ENCODE measurements at places on chromosomes 2 and 18.
A peak's percentile ranks its signal among the peaks of the same experiment; 100 is the strongest.

DNA sequence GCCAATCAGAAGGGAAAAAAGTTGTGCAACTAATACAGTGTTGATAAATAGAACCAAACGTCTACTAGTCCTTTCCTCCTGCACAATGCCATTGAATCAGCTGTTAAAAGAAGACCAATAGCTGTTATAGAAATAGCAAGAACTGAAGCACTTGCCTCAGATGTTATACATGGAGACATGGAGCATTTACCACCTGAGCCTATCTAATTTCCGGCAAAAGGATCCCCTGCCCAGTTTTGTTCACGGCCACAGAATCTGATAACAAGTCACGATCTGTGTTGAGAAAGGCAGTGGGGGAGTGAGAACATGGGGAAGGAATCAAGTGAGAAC, 285.4 kb downstream of the ZEB2 start:
- peak; percentile 22 for DNase-seq

- no peak for DNase-seq
These were observed 15.7 kb downstream of the C2orf69 start for GRCh38 chr2:199926806-199927205.

DNA sequence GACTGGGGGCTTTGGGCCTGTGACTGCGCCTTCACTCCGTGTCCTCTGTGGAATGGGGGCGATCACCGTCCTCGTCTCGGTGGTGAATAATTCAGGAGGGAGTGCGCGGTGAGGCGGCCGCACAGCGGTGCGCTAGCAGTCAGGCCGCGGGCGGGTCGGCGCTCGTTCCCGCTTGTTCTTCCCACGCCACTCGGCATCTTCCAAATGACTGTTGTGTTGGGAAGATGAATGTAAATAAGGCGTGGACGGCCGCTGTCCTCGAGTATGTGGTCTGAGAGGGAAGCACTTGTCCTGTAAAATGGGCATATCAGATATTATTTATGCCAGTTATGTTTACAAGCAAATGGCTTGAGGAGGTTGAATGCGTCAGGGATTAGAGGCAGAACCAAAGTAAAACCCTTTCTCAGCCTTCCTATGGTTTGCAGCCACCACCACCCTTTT, 608 bp upstream of the VPS4B start:
- no peak for DNase-seq

- no peak for DNase-seq
These were observed 5.5 kb upstream of the MSH6 start for GRCh38 chr2:47777277-47777937.

GRCh38 chr2:134628453-134628852, 90.3 kb downstream of the TMEM163 start:
- no peak for DNase-seq

DNA sequence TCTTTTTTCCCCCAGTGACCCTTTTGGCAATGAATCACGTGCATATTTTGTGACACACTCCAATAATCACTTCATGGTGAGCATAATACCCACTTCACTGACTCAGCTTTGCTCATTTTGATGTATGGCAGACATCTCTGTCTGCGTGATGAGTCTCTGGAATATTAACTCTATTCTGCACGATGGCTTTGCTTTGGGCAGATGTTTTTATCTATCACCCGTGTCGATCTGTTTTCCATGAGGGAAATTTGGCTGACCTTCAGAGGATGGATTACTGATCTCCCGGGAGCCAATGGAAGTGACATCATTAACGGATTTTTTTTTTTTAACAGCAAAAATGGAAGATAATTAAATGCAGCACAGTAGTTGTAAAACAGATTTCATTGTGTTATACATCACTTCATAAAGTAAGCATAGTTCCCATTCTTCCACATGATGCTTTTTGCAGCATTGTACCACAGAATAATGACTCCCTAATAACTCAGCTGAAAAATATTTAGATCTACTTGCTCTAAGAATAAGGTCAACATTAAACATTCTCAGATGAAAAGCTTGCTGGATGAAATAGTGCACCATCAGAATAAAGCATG, 29.8 kb downstream of the CDC42EP3 start:
- no peak for DNase-seq

- DNase-seq = peak; percentile 44
These were observed 25.1 kb downstream of the INPP5D start for GRCh38 chr2:233085037-233085838.

- DNase-seq = no peak
These were observed 213.8 kb downstream of the SP3 start for GRCh38 chr2:173751245-173751975.

DNA sequence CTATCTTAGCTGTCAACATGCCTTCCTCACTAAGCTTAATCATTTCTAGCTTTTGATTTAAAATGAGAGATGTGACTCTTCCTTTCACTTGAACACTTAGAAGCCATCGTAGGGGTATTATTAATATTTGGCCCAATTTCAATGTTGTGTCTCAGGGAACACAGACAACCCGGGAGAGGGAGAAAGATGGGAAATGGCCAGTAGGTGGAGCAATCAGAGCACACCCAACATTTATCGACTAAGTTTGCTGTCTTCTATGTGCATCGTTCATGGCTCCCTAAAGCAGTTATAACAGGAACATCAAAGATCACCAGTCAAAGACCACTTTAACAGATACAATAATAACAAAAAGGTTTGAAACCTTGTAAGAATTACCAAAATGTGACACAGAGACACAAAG, 110.2 kb downstream of the OLA1 start:
- DNase-seq = no peak

DNA sequence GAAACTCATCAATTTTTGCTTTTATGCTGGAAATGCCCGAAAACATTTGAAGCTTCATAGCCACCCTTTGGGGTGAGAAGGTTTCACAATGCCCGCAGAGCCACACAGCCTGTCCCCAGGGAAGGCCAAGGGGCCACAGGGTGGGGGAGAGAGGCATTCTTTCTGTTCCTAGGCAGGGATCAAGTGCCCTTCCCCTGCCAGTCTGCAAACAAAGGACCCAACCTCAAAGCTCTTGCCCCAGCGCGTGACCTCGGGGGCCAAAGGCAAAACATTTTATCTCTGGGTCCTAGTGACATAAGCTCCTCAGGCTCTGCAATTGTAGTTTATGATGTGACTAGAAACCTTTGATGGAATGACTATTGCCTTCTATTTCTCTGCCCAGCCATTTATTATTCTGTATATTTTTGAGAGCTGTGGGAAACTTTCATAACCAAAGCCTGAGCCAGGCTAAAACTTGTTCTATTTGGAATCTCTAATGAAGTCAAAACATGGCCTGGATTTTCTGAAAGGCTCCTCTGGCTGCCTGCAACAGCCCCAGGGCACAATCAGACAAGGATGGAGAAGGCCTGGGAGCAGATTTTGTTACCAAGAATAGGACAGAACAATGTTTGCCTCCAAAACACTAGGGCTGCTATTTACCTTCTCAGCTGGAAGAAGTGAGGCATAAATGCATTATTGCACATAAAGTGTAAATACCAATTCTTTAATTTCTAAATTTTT, 137.2 kb upstream of the KCTD1 start:
- no peak for DNase-seq

- DNase-seq = no peak
These were observed 960.3 kb upstream of the SLC39A10 start for GRCh38 chr2:194696690-194697089.

GRCh38 chr18:48927286-48928080, 23.3 kb downstream of the SMAD7 start:
- DNase-seq = no peak

GRCh38 chr2:123609077-123609476, 416.0 kb upstream of the CNTNAP5 start:
- no peak for DNase-seq

DNA sequence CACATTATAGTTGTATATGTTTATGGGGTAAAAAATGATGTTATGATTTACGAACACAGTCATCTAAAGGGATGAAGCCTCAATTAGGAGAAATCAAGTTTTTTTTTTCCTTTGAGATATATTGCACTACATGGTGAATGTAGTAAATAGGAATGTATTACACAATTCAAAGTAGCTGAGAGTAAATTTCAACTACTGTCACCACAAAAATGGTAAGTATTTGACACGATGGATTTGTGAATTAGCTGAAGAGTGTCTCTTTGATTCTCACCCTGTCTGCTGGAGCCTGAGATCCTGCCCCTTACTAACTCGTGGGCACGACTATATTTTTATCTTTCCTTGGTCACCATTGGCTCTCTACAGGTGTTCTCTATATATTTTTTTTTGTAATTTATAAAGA, 540.4 kb upstream of the DSEL start:
- DNase-seq = no peak

DNA sequence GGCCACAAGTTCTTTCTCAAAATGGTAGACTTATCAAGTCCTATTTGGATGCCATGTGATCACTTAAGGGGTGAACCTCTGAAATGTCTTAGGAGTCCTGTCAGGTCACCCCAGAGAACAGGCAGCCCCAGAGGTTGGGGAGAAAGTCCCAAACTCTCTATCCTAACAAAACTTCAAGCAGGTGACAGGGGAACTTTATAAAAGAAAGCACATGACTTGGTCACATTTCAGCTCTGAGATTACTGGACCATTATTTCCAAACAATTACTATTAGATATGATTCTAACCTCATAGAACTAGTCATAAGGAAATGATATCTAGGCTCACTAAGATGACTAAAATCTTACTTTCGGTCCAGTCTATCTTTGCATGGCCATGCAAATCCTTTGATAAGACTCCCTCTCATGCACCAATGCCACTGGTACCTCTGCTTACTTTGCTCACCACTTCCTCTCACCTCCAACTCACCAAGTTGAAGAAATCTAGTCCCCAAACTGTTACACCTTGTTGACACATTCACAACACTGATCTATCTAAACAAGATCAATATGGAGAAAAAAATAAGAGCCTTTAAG, 107.0 kb downstream of the GALNT14 start:
- no peak for DNase-seq
